Type B pancreatic cell (in vitro differentiated cells): ENCODE measurements at places on chromosomes 4 and X. TPM values are rescaled to one million over a fixed set of nuclear protein-coding genes. Genes with fewer than 3 reads are reported as not detected.

AMTN gene
- not detected in 2 replicates for total RNA-seq

HSD17B11 gene
- total RNA-seq, result 19.2 and 23.9 TPM in 2 replicates

PRPS2 gene
- total RNA-seq, result 44.0 and 51.7 TPM in 2 replicates

POLN gene
- 4.1 and 4.3 TPM in 2 replicates for total RNA-seq

MAGEB6B gene
- not detected in 2 replicates for total RNA-seq

MRPS18C gene
- 47.8 and 50.1 TPM in 2 replicates for total RNA-seq

TMSB15B gene
- 13.2 and 23.0 TPM in 2 replicates for total RNA-seq

NEXMIF gene
- total RNA-seq, result 1.1 and 1.9 TPM in 2 replicates

GSX2 gene
- total RNA-seq, result 5.6 TPM in 1 of 2 replicates, not detected in the other

GRIA2 gene
- 4.3 and 12.0 TPM in 2 replicates for total RNA-seq

DCX gene
- total RNA-seq, result 21.4 and 41.4 TPM in 2 replicates

FRMD7 gene
- total RNA-seq, result 0.14 TPM in 1 of 2 replicates, not detected in the other

AREG gene
- 17.1 and 58.0 TPM in 2 replicates for total RNA-seq

TLR3 gene
- 8.8 and 22.6 TPM in 2 replicates for total RNA-seq

MAOB gene
- total RNA-seq, result 5.5 and 20.8 TPM in 2 replicates

FNIP2 gene
- 31.0 and 36.5 TPM in 2 replicates for total RNA-seq

FAAH2 gene
- 5.8 and 9.3 TPM in 2 replicates for total RNA-seq

UNC5C gene
- total RNA-seq, result 20.5 and 95.0 TPM in 2 replicates
